ENCODE measurements at places on chromosomes 11 and 22.

GRCh38 chr11:69638941-69639681, 1.8 kb upstream of the CCND1 start:
- DNase-seq = peak; percentile 98

DNA sequence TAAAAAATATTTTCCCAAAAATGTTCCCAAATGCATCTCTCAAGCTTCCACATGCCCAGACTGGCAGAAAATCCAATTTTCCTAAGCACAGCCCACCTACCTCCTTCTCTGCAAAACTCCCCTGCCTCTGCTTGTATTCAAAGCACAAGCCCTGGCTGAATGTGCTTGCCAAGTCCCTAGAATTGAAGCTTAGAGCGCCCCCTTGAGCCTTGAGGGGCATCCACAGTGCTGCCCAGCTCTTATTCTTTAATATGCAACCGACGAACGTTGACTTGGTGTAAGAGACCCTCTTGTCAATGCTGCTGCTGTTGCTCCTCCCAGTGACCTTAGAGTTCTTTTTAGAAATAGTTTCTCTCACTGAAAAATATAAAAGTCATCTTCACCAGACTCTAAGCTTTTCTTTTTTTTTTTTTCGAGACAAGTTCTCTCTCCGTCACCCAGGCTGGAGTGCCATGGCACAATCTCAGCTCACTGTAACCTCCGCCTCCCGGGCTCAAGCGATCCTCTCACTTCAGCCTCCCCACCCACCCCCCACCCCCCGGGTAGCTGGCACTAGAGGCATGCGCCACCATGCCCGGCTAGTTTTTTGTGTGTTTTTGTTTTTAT, 63.5 kb upstream of the CAPRIN1 start:
- DNase-seq = peak; percentile 91

- DNase-seq = peak; percentile 11
Observed at GRCh38 chr22:37609240-37610152, 862 bp downstream of the GGA1 start.

GRCh38 chr11:126104420-126104819, 41.8 kb upstream of the CDON start:
- DNase-seq = no peak

All from cardiac fibroblast (primary cell).